ENCODE measurements at places on chromosomes 2 and 18.

GRCh38 chr2:129757366-129757914 is 222.0 kb upstream of the RAB6C start:
- no peak for DNase-seq

GRCh38 chr2:45171136-45171501 is 161.9 kb upstream of the SIX2 start:
- no peak for DNase-seq

- no peak for DNase-seq
Observed at GRCh38 chr18:11802586-11802985, 48.6 kb upstream of the CHMP1B start.

GRCh38 chr2:225400060-225400511 is 576 bp downstream of the NYAP2 start:
- no peak for DNase-seq

- DNase-seq = no peak
Observed at GRCh38 chr2:223075301-223076270, 23.6 kb downstream of the KCNE4 start.

- no peak for DNase-seq
Observed at GRCh38 chr2:15678909-15679308, 87.2 kb downstream of the DDX1 start.

DNA sequence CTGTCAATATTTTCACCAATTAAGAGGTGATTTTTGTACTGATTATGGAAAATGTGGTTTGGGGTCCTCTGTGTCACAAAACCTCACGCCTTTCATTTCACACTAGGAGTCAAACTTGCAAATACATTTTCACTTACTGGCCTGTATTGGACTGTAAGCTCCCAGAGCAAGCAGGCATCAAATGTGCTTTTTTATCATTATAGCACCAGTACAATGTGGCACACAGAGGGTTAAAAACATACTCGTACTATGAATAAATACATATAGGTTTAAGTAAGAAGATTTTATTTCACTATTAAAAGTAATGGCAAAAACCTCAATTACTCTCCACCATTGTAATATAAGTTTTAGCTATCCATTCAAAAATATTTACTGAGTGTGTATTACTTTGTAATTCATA is 56.7 kb downstream of the ABCB11 start:
- no peak for DNase-seq

GRCh38 chr2:10303181-10303693 is 533 bp downstream of the HPCAL1 start:
- DNase-seq = no peak

DNA sequence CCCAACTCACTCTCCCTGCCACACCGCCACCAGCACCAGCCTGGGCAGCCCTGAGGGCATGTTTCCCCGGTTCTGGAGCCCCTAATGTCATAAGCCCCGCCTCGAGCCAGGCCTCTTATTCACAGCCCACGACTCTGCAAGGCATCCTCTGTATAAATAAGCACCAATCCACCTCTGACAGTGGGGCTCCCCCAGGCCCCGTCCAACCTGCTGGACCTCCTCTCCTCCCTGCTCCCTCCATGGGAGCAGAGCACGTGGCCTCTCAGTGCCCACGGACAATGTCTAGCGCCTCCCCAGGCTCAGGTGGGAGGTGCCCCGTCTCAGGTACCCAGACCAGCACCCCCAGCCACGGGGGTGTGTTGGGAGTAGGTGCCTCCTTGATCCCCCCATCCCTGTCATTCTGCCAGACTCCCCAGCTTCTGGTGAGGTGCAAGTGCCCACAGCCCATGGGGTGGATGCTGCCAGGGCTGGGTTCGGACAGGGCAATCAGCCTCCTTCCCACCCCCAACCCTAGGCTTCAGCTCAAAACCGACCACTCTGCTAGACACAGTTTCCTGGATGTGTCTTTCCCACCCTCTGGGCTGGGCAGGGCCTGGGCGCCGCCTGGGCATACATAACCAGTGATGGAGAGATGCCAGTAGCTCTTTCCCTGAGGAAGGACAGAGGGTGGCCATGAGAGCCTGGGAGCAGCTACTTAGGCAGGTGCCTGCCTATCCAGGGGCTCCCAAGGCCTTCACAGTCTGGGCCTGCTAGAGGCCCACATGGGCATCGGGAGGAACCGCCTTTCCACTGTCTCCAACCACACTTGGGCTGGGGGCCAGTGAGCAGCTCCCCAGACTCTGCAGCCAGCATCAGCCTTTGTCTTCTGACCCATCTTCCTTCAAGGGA is 1.6 kb upstream of the ADRA2B start:
- DNase-seq = no peak

GRCh38 chr2:12816379-12817306 is 99.9 kb downstream of the TRIB2 start:
- no peak for DNase-seq

- no peak for DNase-seq
Observed at GRCh38 chr18:51622702-51623101, 425.2 kb upstream of the MEX3C start.

DNA sequence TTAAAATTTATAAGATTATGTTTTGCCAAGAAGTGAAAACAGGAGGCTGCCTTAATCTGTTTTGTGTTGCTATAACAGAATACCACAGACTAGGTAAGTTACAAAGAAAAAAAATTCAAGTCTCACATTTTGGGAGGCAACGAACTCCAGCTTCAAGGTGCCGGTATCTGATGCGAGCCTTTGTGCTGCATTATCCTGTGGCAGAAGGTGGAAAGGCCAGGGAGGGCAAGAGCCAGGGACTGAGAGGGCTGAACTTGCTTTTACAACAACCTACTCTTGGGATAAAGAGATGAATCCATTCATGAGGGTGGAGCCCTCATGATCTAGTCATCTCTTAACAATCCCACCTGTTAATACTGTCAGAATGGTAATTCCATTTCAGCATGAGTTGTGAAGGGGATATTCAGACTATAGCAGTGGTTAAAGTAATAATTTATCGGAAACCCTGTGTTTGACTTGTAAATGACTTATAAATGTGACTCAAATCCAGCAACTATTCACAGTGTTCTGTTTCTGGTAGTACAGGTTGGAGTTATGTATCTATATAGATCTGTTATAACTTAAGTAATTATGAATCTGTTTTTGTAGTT is 3.7 kb downstream of the MTX2 start:
- no peak for DNase-seq

DNA sequence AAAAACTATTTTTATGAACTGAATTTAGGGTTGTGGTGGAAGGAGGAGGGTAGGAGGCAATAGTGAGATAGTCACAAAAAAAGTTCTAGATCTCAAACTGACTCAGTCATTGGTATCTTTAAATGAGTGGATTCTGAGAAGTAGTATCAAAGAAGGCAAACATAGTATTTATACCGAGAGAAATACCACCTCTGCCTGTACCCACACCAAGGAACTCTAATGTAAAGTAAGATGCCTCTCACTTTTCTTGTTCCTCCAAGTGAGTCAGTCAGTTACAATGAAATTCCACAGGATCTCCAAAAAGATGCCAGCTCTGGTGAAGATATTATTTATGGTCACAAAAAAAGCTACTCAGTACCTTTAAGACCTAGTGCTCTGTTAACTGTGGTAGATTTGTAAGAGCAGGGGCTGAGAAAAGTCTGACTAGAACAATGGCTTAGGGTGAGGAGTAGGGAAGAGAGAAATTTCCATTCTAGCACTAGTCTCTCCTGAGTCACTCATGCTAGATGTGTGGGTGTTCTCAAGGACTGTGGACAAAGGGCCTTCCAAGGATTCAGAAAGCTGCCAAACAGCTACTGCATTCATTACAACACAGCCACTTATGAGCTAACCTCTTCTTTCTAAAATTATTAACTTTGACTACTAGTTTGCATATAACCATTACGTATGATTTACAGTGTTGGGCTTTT is 36.3 kb downstream of the YWHAQ start:
- no peak for DNase-seq

- no peak for DNase-seq
Observed at GRCh38 chr2:233654501-233654900, 17.2 kb upstream of the UGT1A9 start.

DNA sequence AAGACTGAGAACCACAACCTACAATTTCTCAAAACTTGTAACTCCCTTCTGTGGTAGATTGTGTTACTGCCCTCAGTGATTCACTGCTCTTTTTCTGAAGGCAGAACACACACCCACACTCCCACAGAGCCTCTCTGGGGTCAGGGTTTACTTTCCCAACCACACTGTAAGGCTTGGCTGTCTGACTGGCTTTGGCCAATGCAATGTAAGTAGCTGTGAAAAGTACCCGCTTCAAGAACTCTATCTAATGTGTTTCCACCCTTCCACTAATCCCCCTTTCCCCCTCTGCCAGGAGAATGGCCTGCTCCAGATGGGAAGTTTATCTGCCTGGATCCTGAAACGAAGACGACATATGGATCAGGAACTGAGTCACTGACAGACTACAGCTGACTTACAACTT is 222.7 kb downstream of the CDH2 start:
- DNase-seq = no peak

DNA sequence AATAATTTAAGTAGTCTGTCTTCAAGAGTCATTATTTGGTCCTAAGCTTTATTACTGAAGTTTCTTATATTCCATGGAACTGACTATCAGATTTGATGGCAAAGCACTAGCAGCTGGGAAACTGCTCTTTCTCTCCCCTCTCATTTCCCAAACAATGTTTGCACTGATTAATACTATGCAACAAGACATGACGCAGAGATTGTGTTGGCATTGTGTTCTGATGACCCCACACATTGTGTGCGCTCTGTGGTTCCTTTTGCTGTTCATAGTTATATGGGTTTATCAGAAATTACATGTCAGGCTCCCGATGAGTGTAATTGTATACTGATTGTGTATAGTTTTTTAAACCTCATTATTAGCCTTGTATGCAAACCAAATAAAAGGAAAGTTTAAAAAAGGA is 331.6 kb upstream of the FANCL start:
- no peak for DNase-seq

DNA sequence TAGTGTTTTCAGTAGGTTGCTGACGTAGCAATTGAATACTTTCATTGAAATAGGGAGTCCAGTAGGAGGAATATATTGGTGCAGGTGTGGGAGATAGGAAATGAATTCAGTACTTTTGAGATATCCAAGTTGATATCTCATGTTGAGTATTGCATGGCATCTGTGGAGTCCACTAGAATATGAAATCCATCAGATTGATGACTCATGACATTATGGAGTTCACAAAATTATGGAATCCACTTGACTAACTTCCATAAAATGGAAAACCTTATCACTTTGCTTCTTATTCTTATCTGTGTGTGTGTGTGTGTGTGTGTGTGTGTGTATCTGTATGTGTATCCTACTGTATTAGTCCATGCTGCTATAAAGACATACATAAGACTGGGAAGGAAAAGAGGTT is 513.5 kb upstream of the ZEB2 start:
- DNase-seq = no peak

DNA sequence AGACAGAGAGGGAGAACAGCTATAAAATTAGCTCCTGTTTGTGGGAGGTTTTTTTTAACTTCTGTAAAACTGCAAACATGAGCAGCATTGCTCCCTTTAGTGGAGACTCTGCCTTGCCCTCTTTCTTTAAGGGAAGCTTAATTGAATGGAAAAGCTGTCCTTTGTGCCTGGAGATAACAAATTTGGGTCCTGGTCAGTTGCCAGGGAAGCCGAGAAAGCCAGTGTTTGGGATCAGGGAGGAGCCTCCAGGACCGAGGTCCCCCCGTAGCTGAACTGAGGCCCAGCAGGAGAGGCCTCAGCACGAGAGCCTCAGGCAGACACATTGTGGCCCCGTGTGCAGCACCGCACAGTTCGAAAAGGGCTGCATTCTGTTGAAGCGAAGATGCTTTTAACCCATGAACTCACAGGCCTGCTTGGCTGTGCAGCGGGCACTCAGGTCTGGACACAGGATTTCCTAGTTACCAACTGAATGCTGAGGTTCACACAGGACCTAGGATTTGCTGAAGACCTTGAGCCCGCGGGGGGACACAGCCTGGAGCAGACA is 369.7 kb downstream of the DCDC2C start:
- no peak for DNase-seq

DNA sequence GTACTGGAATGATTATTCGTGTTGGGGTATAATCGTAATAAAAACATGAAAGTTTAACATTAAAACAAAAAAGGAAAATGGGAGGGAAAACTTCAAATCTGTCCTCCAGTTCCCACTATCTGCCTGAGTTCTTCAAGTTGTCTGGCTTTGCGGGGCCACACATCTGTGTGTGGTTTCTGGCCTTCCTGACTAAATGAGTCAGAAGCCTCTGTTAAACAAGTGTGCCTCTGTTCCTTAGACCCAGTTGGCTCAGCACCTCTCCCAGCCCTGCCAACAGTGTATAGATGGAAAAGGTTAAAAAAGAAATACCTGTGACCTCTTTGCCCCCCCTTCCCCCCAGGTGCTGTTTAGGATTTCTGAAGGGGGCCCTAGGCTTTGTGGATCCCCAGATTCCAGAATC is 30.2 kb downstream of the XDH start:
- no peak for DNase-seq
